ENCODE measurements at places on chromosomes 5 and 9. TPM values are rescaled to one million over a fixed set of nuclear protein-coding genes. Genes with fewer than 3 reads are reported as not detected.

- DNase-seq = no peak
Measured at GRCh38 chr5:81854915-81855314, 104.0 kb upstream of the SSBP2 start.

DNA sequence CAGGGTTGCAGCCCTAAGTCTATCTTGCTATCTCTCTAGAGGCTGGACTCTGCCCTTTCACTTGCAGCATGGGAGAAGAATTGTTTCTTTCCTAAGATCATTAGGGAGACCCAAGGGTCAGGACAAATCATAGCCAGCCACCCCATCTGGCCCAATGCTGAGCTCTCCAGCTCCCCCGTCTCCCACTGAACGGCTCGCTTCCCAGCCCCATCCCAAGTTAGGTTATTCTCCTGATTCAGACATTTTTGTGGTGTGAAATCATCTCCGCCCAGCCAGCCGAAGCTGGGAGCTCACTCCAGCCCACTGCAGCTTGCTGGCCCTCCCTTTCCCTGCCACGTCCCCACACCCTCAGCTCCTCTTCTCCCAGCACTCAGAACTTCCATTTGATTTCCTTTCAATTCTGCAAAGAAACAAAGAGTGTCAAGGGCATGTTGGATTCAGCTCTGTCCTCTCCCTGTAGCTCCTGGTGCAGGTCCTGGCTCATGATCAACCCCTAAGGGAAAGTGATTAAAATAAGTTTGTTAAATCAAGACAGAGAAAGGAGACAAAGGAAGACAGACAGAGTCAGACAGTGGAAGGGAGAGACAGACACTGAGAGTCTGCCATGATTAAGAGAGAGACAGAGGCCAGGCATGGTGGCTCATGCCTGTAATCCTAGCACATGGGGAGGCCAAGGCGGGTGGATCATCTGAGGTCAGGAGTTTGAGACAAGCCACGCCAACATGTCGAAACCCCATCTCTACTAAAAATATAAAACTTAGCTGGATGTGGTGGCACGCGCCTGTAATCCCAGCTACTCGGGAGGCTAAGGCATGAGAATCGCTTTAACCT is 12.6 kb upstream of the SPARC start:
- peak; percentile 75 for DNase-seq

DNA sequence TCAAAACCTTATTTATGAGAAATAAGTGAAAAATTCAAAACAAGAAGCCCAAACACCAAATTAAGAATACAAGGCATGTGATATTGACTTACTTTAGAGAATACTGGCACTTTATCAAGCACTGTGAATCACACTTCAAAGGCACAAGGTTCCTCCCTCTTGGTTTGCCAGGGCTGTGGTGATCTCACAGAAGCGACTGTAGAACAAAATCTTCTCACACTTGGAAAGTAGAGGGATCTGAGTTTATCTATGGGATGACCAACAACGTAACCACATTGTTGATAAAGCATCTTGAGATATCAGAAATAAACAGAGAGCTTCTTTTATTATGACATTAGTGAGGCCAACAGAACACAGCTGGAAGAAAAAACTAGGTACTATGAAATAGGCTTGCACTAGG is 295.9 kb downstream of the NFIB start:
- DNase-seq = no peak

- no peak for DNase-seq
Measured at GRCh38 chr5:80631278-80632259, 22.9 kb upstream of the MSH3 start.

DNA sequence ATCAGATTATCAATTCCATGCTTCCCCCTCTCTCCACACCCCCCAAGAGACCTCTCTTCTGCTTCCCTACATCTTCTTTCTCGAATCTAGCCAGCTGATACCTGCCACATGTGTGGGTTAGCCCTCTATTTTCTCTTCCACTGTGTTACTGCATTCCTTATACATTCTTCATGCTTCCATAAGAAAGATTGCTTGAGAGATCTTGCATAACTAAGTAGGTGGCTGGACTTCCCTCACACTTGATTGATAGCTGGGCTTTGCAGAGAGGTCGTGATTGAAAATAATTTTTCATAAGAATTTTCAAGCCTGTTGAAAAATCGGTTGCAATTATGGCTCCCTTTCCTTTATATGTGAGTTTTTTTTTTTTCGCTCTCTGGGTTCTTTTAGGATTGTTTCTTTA is 33.0 kb upstream of the PANK3 start:
- no peak for DNase-seq

GRCh38 chr5:61000887-61001286 is 55.9 kb downstream of the NDUFAF2 start:
- no peak for DNase-seq

- no peak for DNase-seq
Measured at GRCh38 chr9:127283917-127284497, 19.4 kb downstream of the GARNL3 start.

- peak; percentile 86 for DNase-seq
Measured at GRCh38 chr9:135281791-135282737, 194.6 kb downstream of the OLFM1 start.

DNA sequence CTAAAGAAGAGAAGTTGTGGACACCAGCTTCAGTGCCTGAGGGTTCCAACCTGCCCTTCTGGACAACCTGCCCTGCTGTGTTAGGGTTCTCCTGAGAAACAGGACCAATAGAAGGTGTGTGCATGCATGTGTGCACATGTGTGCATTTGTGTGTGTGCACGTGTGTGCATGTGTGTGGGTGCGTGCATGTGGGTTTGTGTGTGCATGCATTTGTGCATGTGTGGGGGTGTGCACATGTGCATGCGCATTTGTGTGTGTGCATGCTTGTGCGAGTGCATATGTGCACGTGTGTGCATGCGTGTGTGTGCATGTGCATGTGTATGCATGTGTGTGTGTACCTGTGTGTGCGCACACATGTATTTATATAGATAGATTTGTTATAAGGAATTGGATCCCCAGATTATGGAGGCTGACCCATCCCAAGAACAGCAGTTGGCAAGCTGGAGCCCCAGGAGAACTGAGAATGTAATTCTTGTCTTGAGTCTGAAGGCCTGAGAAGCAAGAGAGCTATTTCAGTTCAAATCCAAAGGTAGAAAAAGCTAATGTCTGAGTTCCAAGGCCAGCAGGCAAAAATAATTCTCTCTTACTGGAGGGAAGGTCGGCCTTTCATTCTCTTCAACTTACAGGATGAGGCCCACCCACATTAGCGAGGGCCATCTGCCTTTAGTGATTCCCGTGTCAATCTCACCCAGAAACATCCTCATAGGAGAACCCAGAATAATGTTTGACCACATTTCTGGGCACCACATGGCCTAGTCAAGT is 62.9 kb upstream of the SYNPO start:
- no peak for DNase-seq

- DNase-seq = no peak
Measured at GRCh38 chr5:142866563-142867275, 96.5 kb downstream of the ARHGAP26 start.

GRCh38 chr5:159905496-159905895 is 10.8 kb upstream of the ADRA1B start:
- DNase-seq = no peak

- DNase-seq = no peak
Measured at GRCh38 chr5:172170251-172170701, 17.7 kb downstream of the STK10 start.

PCDHGA7 gene
- 5.8 TPM for total RNA-seq

PLEKHG4B gene
- 9.5 TPM for total RNA-seq

SLC1A1 gene
- 5.0 TPM for total RNA-seq

LYSMD3 gene
- total RNA-seq = 15.1 TPM

HAVCR2 gene
- total RNA-seq = 5.6 TPM

DRD1 gene
- total RNA-seq = 2.9 TPM
